ENCODE measurements at places on chromosomes 5 and 9.

- DNase-seq: no peak
Observed at GRCh38 chr5:90386099-90386710, 23.4 kb downstream of the CETN3 start.

DNA sequence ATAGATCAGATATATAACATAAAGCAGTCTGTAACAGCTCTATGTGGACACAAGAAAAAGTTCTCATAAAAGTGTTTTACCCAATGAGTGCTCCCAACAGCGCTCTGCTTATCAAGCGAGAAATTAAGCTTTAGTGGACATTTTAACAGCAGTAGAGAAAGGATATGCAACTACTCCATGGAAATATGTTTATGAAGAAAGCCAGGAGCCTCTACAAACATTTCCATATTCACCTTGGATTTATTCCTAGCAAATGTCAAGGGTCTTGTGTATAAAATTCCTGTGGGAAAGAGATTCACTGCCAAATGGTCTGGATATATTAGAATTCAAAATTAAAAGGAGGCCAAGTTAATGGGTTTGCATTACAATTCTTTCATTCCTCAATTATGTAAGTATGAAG lies 66.5 kb downstream of the DTWD2 start:
- no peak for DNase-seq

DNA sequence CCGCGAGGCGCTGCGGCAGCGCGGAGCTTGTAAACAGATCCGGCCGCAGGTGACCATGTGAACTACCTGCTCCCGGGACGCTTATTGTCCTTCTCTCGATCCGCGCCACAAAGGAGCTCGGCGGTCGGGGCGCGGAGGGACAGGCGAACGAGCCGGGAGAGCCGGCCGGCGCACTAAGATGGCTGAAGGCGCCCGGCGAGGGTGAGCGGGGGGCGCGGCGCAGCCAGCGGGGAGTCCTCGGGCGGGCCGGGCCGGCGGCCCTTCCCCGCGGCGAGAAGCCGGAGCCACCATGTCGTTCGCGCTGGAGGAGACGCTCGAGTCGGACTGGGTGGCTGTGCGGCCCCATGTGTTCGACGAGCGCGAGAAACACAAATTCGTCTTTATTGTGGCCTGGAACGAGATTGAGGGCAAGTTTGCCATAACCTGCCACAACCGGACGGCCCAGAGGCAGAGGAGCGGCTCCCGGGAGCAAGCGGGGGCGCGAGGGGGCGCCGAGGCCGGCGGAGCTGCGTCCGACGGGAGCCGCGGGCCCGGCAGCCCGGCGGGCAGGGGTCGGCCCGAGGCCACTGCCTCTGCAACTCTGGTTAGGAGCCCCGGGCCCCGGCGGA lies 535 bp downstream of the JMY start:
- DNase-seq: no peak

DNA sequence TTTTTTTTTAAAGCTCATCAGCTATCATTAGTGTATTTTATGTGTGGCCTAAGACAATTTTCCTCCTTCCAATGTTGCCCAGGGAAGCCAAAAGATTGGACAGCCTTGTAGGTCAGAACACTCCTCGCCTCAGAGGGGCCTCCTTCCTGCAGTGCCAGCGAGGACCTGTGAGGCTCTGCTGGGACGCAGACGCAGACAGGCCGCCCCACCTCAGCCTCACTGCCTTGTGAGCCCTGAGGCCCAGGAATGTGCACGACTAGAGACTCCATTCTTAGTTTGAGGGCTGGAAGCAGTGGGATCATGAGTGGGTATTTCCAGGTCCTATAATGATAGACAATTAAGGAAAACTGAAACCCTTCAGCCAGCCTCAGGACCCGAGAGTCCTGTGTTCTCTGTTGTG lies 85.4 kb downstream of the PJA2 start:
- no peak for DNase-seq

- peak; percentile 49 for DNase-seq
Observed at GRCh38 chr5:138077064-138077696, 6.7 kb upstream of the WNT8A start.

DNA sequence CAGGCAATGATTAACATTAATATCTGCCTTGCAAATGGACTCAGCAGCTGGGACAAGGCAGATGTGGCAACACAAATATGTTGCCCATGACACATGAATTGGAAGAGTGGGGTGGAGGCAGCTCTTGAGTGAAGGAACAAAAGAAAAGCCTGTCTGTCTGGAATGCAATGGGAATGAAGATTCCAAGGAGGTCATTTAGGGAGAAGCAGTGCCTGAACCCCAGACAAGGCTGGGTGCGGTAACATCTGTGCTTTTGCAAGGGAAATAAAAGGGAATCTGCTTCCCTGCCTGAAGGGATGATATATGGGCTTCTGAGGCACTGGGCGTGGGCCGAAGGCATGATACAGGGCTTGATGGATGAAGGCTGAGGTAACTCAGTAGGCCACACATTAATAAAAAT lies 94.1 kb upstream of the TRIM32 start:
- DNase-seq: no peak

Data from H54 (cell line).